ENCODE measurements at places on chromosomes 1 and 21. TPM values are rescaled to one million over a fixed set of nuclear protein-coding genes. Genes with fewer than 3 reads are reported as not detected.
A peak's percentile ranks its signal among the peaks of the same experiment; 100 is the strongest.

DNA sequence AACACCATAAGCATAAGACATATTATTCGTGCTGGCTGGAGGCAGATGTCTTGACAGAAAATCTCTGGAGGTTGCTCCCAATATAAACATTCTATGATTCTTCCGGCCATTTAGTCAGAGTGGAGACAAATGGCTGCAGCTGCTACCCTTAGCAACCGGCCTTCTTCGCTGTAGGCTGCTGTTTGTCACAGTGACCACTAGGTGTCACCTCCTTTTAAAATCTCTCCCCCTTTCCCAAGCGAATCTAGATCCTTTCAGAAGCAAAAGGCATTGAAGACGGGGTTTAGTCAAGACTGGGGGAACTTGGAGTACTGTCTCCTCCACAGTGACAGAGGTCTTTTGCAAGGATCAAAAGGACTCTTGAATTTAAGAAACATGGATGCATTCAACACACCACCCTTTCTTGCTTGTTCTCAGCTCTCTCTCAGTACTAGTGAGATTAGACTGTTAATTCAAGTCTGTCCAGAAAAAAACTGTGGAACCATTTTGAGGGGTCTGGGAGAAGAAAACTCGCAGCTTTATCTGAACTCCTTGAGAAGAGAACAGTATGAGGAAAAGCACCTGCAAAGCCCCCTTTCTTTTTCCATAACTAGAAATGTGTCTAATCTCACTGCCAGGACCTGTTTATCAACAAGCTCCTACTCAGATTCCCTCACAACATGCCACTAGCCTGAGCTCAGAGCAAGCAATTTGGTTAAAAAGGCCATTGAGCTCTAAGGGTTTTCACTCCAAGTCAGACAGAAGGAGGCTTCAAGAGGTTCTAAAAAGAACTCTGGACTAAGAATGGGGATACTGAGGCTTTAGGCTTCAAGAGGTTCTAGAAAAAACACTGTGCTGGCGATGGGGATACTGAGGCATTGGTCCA, 408.3 kb upstream of the PLXNA2 start:
- DNase-seq: peak; percentile 87

GRCh38 chr21:37551993-37552355, 185.4 kb downstream of the DYRK1A start:
- DNase-seq: no peak

DNA sequence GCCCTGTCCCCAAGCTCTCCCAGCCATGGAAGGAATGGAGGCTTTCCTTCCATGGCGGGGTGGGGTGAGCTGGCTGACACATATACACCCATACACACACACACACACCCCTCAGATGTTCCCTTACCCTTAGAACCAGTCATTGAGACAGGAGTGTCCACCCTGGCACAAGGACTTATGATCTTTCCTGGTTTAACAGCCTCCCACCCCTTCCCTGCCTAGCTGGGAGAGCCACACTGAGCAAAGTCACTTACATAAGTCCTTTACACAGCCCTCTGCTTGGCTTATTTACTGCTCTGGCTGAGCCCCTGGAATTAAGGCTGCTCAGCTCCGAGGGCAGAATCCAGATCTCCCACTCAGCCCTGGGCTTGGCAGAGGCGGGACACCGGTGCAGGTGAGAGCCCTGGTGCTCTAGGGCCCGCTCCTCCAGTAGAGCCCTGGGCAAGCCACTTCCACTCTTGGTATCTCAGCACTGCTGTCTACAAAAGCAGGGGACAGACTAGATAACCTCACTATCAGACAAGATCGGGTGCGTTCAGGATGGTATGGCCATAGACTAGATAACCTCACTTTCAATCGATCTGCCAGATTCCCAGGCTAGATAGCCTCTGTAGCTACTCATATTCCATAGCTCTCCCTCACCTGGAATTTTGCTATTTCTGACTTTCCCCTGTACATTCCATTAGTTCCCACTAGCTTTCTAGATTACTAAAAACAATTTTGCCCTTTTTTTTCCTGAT, 16.7 kb downstream of the SLC6A9 start:
- no peak for DNase-seq

- DNase-seq: no peak
Measured at GRCh38 chr1:81409780-81410274, 390.9 kb upstream of the ADGRL2 start.

- no peak for DNase-seq
Measured at GRCh38 chr1:232599178-232600041, 30.5 kb downstream of the SIPA1L2 start.

DNA sequence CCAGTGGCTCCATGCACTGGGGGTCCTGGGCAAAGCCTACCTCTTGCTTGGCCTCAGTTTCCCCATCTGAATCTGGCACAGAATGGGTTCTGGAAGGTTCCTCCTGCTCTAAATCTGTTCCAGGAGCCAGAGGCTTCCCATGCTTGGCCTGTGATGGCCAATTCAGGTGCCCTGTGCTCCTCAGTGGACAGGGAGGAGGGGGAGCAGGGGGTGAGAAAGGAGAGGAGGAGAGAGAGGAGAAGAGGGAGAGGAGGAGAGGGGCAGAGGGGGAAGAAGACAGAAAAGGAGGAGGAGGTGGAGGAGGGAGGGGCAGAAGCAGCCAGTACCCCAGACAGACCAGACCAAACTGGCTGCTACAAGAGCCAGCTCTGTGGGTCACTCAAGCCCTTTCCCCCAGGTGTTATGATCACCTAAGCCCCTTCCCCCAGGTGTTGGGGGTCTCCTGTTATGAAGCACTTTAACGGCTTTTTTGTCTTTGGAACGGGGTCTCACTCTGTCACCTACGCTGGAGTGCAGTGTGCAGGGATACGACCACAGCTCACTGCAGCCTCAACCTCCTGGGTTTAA, 43.7 kb downstream of the TRIM11 start:
- no peak for DNase-seq

DNA sequence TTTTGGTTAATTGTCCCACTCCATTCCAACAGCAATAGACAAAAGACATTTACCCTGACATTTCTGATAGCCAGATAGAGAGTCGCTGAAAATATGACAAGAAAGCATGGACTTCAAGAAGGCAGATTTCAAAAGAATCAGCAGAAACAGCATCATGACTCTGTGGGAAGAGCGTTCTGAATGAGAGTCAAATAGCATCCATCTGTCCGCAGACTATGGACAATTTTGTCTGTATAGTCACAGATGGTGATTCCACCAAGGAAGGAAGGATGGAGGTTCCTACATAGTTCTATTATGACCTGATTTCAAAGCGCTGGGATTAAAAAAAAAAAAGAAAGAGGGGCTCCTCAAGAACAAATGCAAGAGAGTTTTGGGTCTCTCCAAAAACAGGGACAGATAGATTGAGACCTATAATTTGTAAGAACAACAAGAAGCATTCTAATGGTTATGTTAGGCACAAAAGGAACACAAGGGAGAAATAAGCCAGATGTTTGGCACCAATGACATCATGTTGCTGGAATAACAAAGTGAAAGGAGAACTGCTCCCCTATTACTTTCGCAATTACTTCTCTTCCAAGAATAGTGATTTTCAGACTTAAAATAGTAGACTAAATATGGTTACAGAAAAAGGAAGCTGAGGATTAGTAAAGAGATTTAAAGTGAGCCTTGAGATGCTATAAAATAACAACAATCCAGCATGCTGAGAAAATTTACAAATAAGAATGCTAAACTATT, 28.5 kb downstream of the NIBAN1 start:
- peak; percentile 32 for DNase-seq

GRCh38 chr1:97895278-97895677, 25.6 kb downstream of the DPYD start:
- DNase-seq: no peak

DNA sequence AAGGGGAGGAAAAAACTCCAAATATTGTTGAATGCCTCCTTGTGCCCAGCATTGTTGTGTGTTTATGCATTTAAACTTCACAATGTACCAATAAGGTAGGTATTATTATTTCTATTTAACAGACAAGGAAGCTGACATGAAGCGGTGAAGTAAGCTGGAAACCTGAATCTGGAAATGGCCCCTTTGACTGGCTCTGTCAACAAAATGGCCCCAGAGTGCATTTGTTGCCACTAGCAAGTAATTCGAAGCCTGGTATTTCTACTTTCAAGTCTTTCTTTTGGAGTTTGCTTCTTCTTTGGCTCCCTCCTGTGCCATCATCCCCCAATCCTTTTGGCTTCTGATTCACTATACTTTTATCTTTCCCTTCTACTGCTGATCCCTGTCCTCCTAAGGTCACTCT, 23.1 kb downstream of the CRYZL1 start:
- DNase-seq: no peak

GRCh38 chr1:37094302-37094701, 60.0 kb upstream of the GRIK3 start:
- no peak for DNase-seq

GRCh38 chr1:29247044-29247443, 10.7 kb downstream of the PTPRU start:
- DNase-seq: no peak

- no peak for DNase-seq
Measured at GRCh38 chr1:21397813-21398188, 42.1 kb upstream of the NBPF3 start.

DNA sequence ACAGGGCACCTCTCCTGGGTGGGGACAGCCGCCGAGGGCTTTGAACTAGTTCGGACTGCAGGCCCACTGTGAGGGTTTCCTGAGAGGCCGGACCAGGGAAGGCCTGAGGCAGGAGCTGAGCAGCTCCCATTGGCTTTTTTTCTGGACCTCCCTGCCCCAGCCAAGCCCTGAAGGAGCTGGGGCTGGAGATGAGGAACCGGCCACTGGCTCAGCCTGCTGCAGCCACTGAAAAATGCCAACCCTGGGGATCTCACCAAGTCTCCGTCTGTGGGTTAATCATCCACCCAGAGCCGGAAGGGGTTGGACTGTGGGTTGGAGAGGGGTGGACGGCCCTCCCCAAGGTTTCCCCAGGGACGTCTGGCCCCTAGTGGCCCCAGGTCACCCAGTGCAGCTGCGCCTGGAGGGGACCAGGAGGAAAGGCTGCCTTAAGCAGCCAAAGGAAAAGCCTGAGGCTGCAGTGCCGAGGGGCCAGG, 2.5 kb downstream of the VWA1 start:
- no peak for DNase-seq

DNA sequence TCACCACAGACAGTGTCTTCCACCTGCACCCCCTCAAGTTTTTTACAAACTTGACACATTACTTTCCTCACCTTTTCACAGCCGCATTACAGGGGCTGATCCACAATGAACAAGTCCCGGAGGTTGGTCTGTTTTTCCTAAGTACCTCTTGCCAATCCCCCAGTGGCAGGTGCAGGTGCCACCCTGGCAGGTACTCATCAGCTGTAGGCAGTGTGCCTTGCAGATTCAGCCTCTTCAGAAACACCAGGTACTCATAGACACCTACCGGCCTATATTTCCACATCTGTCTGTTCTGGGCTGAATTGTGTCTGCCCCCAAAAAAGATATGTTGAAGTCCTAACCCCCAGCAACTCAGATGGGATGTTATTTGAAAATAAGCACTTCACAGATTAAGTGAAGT, 81.4 kb upstream of the CNIH3 start:
- no peak for DNase-seq

DNA sequence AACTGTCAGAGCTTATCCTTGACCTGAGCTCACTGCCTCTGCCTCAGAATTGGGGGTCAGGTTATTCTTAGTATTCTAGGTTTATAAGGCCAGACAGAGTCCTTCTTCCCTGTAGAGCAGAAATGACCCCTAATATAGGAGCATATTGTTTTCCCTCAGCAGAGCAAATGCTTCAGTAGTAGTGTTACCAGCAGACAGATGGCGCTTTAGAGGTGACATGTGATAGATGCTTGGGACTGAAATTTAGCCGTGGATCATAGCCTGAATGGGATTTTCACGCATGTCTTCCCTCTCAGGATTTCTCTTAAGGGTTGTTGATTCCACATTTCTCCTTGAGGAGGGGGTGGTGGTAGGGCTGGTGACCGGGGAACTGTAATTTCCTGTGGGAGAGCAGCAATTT, 24.5 kb downstream of the ADARB1 start:
- DNase-seq: no peak

GRCh38 chr1:91831132-91831930, 54.6 kb downstream of the TGFBR3 start:
- DNase-seq: peak; percentile 83

DNA sequence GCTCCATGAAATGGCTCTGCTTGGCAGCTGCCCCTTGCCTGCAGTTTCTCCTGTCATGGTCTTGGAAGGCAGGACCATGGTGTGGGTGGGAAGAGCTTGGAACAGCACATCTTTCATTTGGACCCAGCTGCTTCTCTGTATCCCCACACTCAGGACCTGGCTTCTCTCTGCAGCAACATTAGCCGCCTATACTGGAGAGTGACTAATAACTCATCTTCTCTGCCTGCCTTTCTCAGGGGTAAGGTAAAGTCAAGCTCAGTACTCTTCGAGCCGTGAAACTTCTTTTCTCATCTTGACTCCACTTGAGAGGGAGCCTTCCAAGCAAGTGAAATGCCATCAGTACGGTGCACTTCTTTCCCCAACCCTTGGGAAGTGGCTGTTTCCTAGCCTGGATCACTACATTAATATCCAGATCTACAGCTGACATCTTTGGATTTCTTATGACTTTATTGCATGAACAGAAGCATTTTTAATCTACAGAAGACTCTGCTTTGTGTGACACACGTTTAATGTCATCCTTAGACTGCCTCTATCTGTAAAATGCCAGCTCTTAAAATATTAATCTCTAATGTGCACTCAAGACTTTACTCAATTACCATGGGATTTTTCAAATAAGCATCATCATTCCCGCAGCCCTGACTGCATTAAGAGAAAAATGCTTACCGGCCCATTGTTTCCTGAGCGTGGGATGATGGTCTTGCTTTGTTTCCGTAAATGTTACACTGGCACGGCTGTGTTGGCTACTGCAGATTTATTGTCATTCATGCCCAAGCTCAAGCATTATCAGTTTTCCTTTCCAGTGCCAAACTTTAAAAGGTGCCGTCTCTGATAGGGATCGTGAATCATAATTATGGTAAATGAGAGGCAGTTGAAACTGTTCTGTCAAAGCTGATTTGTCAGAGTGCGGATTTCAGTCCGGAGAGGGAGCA, 242.9 kb downstream of the HHAT start:
- no peak for DNase-seq

- no peak for DNase-seq
Measured at GRCh38 chr1:171261336-171261735, 13.0 kb downstream of the FMO1 start.

DNA sequence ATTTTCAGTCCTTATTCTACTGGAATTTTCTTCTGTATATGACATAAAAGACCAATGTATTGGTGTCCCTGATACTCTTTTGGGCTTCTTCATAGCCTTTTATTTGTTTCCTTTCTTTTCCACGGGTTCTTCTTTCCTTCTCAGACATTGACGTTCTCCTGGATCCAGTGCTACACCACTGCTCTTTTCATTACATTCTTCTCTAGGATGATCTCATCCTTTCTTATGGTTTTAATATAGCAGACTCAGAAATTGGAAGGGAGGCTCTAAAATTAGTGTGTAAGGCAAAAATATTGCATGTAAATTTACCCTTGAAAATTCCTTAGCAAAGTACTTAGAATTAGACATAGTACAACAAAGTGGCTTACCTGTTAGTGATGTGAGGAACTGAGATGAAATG, 65.3 kb downstream of the SELENOF start:
- DNase-seq: no peak

DNASE2B gene
- not detected for total RNA-seq

DPT gene
- 7.4 TPM for total RNA-seq

ITLN2 gene
- total RNA-seq: 13.8 TPM

LMX1A gene
- total RNA-seq: not detected

VASH2 gene
- total RNA-seq: 11.0 TPM

MAEL gene
- not detected for total RNA-seq

AXDND1 gene
- total RNA-seq: 2.7 TPM

Data from lung (tissue), 17 donors.